Renal cortical epithelial cell (primary cell): ENCODE measurements at places on chromosomes 6 and 20. TPM values are rescaled to one million over a fixed set of nuclear protein-coding genes. Genes with fewer than 3 reads are reported as not detected.

- no peak for DNase-seq
Observed at GRCh38 chr20:32871627-32872160, 13.0 kb downstream of the EFCAB8 start.

The SAMD10 gene
- total RNA-seq, result 1.4 and 5.4 TPM in 2 replicates

The LPA gene
- not detected in 2 replicates for total RNA-seq

DNA sequence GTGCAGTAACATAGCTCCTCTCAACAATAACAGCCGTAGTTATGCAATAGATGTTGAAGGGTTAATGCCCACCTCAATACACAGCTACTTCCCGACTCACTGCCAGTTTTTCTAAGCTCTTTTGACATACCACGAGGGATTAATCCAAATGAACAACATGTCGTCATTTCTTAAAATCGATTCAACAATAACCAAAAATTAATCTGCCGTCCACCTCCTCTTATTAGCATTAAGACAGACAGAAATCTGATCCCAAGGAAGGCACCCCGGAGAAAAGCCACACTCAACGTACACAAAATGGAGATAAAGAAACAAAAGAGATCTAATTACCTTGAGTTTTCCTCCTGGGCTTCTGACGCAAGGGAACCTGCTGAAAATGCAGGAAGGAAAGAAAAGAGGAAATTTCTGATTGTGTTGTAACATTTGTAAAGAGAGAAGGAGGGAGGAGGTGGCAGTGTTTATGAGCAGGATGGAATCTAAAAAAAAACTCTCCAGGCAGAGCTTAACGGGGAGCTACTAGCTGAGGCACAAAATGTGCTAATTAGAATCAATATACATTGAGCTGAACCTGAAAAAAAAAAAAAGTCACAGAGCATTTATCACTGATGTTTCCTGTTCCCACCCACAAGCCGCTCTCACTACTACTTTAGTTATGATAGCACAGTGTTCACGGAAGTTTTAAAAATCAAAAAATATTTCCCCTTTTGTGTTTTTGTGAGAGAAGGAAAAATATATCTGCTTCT is 109.3 kb downstream of the IPCEF1 start:
- DNase-seq, result peak; percentile 68

- DNase-seq, result no peak
Observed at GRCh38 chr6:17197607-17198006, 83.6 kb upstream of the RBM24 start.

DNA sequence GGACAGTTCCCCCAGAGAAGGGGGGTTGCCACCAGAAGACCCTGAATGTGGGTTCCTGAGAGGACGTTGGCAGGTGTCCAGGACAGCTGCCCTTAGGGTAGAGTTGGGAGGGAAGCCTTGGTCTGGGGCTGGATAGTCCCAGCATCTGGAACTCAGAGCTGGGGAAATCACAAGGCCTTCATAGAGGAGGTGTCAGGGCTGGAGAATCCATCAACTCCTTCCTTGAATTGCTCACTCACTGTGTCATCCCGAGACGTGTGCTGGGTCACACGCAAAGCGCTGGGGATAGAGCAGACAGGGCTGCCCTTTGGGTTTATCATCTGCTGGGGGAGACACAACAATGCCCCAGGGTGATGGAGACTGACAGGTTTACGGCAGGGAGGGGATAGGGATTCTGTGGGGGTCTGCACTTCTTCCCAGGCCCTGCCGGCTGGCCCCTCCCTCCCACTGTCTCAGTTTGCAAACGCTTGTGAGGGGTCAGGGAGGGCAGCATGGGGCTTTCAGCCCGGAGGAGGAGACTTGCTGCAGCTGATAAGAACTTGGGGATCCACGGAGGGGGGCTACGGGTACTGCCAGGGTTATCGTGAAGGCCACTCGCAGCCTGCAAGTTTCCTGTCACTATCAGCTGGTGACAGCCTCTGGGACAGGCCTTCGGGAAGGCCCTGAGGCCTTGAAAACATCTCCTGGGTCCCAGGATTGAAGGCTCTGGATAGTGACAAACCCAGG is 18.6 kb downstream of the RBM38 start:
- no peak for DNase-seq

DNA sequence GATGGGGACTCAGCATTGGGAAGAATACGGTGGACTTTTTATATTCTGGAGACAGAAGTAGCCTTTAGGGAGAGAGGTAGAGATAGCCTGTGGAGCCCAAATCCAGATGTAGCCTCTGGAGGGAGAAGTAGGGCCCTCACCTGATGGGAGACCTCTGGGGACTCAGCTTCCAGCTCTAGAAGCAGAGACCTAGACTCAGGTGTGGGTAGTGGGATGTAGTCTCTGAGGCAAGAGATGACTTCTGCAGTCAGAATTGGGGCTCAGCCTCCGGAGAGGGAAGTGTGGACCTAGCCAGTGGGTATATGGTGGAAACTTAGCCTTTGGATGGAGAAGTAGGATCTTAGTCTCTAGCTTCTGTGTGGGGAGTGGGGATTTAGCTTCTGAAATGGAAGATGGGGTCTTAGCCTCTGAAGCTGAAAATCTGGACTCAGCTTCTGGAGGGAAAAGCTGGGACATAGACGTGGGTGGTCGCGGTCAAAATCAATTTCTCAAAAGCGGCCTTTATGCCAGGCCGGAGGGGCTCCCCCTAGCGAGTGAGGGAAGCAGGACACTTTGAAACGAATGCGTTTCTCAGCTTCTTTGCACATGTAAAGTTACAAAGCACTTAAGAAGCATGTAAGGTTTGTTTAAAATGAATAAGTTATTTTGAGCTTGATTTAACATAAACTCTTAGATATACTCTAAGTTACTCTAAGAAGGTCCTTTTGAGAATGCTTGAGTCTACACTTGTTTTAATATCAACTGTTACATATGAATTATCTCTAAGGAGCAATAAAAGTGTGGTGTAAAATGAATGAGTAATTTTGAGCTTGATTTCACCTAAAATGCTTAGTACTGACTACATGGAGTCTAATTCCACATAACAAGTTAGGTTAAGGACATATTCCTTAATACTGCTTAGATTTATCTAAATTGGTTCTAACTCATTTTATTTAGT is 12.9 kb upstream of the ZNF343 start:
- peak; percentile 35 for DNase-seq

GRCh38 chr6:46794068-46794467 is 879 bp downstream of the MEP1A start:
- peak; percentile 11 for DNase-seq

The TFAP2A gene
- total RNA-seq, result 2.3 and 11.2 TPM in 2 replicates

DNA sequence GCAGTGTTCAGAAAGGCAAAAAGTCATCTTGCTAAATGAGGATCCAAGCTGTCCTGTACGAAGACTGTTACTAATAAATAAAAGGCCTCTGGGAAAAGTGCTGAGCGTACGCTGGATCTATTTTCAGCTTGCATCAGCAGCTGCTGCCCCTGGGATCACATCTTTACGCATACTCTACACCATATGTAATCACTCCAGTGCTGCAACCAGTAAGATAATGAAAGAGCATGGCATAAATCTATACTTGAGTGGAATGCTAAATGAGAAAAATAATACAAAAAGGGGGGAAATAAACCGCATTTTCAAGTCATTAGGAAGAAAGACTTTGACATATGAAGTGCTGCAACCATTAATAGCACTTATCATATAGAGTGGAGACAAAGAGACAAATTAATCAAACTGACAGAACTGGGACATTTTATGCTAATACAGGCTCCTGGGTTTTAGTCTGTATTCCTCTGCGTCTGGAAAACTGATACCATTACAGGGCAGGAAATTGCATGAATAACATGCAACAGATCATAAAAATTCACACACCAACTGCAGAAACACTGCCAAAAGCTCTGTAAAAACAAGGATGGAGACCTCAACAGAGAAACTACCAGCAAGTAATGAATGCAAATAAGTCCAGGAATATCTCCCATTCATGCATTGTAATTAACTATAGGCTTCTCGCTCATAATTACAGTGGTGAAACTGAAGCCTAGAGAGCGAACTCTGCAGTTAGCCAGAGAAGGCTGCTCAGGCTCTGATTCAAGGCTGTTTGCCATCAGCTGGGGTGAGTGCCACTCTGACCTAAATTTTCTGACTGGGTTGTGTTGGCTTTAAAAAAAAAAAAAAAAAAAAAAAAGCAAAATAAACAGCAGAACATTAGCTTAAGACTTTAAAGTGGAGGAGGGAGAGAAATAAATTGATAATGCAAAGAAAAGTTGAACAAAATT is 83.8 kb downstream of the GJA10 start:
- DNase-seq, result no peak

DNA sequence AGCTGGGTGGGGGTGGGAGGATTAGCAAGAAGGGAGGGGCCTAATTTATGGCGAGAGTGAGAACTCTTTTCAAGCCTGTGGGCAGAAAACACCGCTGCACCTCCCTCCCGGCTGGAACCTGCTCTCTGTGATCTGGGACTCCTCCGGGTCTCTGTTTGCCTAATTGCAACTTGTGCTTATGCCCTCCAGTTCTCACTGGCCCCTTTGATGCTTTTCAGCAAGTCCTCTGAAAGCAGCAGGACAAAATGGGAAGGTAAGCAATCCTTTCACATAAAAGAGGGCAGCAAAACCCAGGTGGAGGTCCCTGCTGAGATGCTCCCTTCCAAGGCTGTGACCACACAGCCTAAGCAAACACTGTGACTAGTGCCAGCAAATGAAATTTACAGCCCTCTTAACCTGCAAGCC is 523.0 kb upstream of the FLRT3 start:
- peak; percentile 43 for DNase-seq

- no peak for DNase-seq
Observed at GRCh38 chr20:5689463-5689862, 60.7 kb upstream of the SHLD1 start.

GRCh38 chr6:52497652-52498408 is 77.7 kb downstream of the EFHC1 start:
- no peak for DNase-seq

DNA sequence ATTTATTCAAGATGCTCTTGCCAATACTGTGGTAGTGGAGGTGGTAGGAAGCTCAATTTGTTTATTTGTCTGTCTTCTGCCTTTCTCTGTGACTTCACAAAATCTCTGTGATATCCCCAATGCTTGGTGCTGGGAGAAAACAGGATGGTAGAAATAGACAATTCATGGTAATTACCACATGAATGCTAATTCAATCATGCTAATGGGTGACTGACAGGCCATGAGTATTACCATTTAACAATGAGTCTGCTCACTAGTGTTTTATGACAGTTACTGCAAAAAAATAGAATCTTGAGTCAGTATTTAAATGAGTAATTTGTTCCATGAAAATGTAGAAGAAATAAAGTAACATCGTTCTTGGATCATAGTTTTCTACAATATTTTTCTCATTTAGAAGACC is 52.3 kb upstream of the FABP7 start:
- no peak for DNase-seq

The CASS4 gene
- total RNA-seq, result 0.20 TPM in 1 of 2 replicates, not detected in the other

- no peak for DNase-seq
Observed at GRCh38 chr6:36886950-36887618, 1.3 kb downstream of the C6orf89 start.

The VSX1 gene
- not detected in 2 replicates for total RNA-seq

The TAGAP gene
- total RNA-seq, result 0.05 and 0.35 TPM in 2 replicates

- DNase-seq, result peak; percentile 81
Observed at GRCh38 chr6:30877419-30878262, 6.7 kb upstream of the DDR1 start.

GRCh38 chr6:27297857-27298730 is 14.0 kb downstream of the POM121L2 start:
- DNase-seq, result no peak
